ENCODE measurements at places on chromosomes 2 and 18. TPM values are rescaled to one million over a fixed set of nuclear protein-coding genes. Genes with fewer than 3 reads are reported as not detected.

DNA sequence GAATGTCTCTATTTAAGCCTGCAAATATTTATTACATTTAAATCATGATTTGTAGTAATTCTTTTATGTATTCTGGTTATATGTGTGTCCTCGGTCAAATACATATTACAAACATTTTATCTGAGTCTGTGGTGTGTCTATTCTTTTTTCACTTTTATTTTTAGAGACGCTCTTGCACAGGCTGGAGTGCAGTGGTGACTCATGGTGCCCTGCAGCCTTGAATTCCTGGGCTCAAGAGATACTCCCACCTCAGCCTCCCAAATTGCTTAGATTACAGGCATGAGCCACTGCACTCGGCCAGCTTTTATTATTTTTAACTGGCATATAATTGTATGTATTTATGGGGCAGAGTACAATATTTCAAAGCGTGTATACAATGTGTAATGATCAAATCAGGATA, 47.5 kb downstream of the ARID5A start:
- DNase-seq: no peak

DNA sequence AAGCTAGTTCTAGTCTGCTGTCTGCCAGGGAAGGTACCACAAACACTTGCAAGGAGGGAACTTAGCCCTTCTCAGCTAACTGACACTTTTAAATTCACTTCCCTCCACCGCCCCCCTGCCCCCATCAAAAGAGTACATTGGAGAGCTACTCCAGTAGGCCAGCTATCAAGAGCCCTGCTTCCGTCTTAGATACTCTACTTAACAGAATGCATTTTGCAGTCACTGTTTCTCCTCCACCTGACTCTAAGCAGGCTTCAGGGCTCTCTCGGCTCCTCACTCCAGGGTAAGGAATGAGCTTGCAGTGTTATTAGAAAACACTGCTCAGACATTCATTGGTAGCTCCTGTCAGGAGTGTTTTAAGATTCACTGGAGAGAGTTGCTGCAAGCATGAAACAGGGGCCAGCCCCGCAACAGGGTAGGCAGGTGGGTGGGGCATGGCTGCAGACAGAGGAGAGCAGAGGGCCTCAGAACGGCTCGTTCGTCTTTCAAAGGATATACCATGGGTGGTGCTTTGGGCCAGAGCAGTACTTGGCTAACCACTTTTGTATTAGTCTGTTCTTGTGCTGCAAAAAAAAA, 35.3 kb upstream of the PDCL3 start:
- DNase-seq: no peak

DNA sequence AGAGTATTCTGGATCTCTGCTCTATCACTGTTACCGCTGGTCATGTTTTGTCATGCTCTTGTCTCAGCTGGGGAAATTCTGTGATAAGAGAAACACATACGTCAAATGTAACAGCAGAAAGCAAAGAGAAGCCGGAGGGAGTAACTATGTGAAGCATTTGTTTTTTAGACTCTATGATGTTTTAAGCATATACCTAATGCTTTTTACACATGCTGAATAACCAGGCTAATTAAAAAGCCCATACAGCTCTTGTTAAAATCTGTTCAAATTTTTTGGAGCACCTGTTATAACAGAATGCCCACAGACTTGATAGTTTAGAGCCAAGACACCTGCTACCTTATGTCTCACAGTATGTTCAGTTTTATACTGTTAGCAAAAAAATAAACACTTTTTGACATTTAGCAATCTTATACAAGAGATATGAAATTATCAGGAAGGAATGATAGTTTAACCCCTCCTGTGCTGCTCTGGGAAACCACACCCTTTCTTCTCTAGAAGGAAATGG, 92.3 kb upstream of the TANK start:
- no peak for DNase-seq

DNA sequence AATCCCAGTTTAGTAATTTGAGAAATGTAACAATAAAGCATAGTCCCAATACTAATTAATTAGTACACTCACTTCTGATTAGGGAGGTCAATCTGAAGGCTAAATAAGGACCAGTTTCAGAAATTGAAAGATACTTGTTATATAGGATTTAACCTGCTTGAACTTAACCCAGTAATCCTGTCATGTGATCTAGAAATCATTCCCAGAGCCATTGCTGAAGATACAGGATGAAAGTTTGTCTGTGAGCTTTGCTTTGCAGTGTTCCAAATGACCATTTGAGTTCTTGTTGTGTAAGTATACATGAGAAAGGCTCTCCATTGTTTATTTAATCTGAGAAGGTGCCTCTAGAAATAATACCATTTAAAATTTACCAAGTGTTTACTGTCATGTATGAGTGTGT, 52.2 kb downstream of the GALNT1 start:
- DNase-seq: no peak

DNA sequence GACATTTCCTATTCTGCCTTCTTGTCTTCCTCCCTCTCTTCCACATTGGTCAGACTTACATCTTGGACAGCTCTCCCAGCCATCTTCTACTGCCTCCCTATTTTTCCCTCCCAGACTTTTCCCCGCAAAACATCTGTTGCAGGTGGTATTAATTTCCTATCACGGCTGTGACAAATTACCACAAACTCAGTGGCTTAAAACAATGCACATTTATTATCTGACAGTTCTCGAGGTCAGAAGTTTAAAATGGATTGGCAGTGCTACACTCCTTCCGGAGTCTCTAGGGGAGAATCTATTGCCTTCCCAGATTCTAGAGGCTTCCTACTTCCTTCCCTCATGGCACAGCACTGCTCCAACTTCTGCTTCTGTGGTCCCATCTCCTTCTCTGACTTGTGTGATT, 33.3 kb downstream of the STRADB start:
- DNase-seq: no peak

DNA sequence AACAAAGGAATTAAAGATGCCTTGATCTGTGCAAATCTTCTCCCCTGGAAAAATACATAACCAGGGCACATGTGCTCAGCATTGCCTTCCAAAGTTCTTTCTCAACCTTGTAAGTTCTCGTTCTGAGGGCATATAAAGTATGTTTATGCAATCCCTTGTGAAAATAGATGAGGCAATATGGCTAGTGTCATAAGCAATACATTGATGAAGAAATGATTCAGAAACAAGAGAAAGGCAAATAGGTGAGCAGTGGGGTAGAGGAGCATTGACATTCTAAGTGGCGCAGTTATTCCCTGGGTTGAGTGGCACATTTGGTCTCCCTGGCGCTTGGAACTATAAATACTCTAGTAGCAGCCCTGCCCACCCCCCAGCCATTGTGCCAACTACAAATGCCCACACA, 57.4 kb upstream of the PGAP1 start:
- DNase-seq: peak; percentile 91

DNA sequence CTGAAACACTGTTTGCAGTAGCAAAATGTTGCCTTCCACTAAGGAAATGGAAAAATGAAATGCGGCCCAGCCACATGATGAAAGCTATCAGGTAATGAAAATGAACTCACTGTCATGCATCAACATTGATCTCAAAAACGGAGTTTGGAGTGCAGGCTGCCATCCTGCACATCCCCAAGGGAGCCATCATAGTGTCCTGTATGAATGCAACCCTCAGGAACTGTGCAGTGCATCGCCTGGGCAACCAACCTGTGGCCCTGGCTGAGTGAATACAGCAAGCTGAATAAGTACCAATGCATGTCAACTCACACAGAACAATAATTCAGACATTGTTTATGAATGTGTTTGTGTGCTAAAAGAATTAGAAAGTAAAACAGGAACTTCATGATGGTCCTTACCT, 23.1 kb upstream of the TXNDC2 start:
- DNase-seq: no peak

DNA sequence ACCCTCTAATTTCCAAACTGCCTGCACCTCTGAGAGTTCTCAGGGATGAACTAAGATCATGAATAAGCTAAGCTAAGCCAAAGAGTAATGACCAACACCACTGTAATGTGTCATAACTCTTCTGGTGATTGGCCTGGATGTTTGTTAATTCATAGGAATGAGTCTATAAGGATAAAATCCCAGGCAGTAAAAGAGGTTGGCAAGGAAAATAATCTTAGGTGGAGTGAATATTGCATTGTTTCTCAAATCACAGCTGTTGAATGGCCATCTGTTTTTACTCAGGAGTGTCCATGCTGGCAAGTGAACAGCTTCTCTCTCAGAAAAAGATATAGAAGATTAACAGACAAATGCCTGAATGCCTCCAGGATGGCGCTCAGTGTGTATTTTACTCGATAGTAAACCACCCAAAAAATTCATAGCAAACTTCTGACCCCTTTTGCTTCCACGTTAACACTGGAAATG, 60.8 kb upstream of the GLS start:
- peak; percentile 82 for DNase-seq

GRCh38 chr2:150601280-150602038, 114.0 kb upstream of the RND3 start:
- DNase-seq: peak; percentile 67

DNA sequence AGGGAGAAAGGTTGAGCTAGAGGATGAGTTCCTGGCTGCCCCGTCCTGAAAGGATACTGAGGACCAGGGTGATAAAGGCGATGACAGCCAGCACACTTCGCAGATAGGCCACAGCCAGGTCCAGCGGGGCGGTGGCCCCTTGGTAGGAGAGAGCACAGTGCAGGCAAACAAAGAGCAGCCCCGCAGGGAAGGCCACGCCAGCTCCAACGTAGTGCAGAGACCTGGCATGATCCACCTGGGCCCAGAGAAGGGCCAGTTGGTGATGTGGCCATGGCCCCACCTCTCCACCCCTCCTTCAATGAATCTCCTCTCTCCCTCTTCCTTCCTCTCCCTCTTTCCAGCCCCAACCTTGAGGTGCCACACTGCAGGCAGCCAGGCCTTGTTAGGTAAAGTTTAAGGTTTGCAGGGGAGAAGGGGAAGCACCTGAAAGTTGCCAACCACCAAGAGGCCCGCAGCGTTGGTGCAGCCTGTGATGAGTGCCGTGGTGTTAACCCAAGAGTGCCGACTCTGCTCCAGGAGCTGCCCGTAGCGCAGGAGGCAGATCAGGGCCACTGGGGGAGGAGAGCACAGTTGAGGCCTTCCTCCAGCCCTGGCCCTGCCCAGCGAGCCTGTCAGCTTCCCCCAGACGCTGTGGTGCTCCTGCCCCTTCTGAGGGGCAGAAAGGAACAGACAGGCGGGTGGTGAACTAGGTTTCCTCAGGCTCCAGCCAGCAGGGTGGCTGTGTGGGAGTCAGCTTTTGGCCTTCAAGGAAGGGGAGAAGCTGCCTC, 2.8 kb downstream of the TMEM150A start:
- DNase-seq: no peak

DNA sequence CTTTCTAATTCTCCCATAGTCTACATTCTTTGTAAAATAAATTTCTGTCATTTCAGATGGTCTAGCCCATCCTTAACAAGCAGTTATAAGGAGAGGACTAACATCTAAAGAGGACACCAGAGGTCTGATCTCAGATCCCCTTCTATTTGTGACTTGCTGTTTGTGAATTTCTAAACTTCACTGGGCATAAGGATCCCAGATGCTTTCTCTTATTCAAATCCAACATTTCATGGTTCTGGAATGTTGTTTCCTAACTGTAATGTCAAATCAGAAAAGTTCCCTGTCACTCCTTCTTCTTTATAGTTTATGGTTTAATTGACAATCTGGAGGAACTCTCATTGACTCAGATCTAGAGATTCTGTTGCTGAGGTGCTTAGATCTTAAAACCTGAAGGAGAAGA, 430.2 kb downstream of the MEIS1 start:
- no peak for DNase-seq

DNA sequence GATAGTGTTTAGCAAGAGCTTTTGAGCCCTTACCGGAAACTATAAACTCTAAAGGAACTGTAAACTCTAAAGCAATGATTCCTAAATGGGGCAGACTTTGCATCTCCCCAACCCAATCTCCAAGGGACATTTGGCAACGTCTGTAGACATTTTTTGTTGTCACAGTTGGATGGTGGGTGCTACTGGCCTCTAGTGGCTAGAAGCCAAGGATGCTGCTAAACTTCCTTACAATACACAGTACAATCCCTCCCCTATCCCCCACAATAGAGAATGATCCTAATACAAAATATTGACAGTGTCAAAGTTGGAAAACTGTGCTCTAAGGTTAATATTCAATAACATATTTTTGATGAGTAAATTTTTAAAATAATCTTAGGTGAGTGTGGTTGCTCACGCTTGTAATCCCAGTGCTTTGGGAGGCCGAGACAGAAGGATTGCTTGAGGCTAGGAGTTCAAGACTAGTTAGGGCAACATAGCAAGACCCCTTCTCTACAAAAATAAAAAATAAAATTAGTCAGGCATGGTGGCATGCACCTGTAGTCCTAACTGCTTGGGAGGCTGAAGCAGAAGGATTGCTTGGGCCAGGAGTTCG, 66.7 kb downstream of the PTPN4 start:
- DNase-seq: peak; percentile 36

REG3A gene
- not detected for total RNA-seq

SLC39A6 gene
- 107 TPM for total RNA-seq

CCT4 gene
- 187 TPM for total RNA-seq

ST6GAL2 gene
- total RNA-seq: not detected

IL1F10 gene
- total RNA-seq: not detected

ALPG gene
- not detected for total RNA-seq

CNOT11 gene
- 16.3 TPM for total RNA-seq

UGT1A10 gene
- total RNA-seq: not detected

TMEM169 gene
- total RNA-seq: 0.26 TPM
